Omental fat pad (tissue), 4 donors: ENCODE measurements at places on chromosomes 7 and 10.

DNA sequence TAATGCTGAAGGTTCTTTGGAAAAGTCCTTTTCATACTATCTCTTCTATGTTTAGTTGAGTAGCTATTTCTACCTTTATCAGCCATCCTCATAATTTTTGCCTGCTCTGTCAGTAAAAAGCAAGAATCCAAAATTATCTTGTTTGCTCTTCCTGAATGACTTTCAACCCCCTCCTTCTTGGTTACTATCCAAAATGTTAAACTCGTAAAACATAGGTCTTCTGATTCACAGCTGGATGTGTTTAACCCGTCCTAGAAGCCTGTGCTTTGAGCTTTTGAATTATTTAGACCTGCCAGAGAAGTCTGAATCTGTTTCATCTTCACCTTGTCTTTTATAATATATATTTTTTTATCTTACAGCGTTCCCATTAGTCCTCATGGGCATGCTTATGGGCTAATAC lies 136.4 kb upstream of the MDFIC start:
- DNase-seq, result no peak

DNA sequence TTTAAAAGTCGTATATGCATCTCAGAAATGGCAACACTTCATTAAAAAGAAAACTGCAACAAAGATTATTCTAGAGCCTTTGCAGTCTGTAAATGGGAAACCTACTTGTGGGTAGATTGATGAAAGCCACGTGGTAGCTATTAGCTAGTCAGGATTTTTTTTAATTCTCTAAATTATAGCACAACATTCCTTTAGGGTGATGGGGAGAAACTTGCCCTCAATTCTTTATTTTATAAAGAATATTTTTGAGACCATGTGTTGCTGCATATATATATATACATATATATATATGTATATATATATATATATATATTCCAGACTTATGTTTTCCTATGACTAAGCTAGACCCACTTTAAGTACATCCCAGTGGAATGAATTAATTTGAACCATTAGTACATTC lies 118.0 kb downstream of the PPP1R3A start:
- no peak for DNase-seq

DNA sequence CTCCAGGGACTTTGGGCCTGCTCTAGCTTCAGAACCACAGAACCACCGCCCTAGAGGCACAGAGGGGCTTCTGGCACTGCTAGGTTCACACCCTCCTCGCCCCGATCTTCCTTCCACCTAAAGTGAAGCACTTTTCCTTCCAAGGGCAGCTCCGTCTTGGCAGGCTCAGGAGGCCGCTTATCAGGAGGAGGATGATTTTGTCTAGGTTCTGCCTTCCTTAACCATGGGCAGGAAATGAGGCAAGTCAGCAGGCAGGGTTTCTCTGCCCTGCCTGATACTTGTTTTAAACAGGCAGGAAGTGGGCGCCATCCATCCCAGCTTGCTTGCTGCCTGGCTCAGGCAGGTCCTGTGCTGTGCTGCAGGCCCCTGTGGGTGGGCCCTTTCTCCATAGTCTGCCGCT lies 8.3 kb upstream of the ATP6V0E2 start:
- peak; percentile 17 for DNase-seq

- DNase-seq, result no peak
These were observed 4.1 kb downstream of the HOXA9 start for GRCh38 chr7:27161214-27161720.

- no peak for DNase-seq
These were observed 24.5 kb downstream of the OGDHL start for GRCh38 chr10:49737474-49738201.
